ENCODE measurements at places on chromosomes 16 and 17.
A peak's percentile ranks its signal among the peaks of the same experiment; 100 is the strongest.

DNA sequence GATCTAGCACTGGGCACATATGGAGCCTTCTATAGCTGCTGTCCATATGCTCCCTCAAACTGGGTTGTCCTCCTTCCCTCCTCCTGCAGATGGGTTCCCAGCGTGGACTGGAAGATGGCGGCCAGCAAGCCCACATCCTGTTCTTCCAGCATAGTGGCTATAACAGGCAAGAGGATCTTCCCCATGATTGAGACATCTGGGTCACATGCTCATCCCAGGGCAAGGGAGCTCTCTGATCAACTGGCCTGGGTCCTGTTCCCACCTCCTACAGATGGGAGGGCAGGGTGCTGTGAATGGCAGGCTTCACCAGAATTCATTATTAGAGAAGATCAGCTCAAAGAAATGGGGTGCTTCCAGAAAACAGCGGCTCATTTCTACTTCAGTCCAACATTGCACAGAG is 210.2 kb downstream of the PARN start:
- peaks cover 14% of the 10 kb centered on the region for H3K36me3 ChIP-seq
- no peaks in the 10 kb centered on the region for H3K27me3 ChIP-seq
- no peaks in the 10 kb centered on the region for H3K4me1 ChIP-seq
- H3K27ac ChIP-seq = no peak overlapping the region

DNA sequence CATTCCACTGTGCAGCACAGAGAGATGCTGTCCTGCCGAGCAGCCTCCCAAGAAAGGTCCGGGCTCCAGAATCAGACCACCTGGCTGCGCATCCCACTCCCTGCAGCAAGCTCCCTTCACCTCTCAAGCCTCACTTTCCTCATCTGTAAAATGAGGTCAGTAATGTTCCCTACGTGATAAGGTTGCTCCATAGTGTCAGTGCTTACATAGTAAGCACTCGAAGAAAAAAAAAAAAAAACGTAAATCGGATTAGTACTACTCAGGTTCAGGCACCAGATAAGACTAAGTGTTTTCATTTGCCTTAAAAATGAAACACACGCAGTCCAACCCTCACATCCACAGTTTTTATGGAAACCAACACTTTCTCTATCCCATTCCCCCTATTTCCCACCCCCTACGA is 76.7 kb downstream of the CCT6B start:
- H3K27ac ChIP-seq = no peak overlapping the region
- peaks cover 25% of the 10 kb centered on the region for H3K4me1 ChIP-seq
- H3K4me3 ChIP-seq = no peak overlapping the region
- H3K27me3 ChIP-seq = peaks cover 31% of the 10 kb centered on the region

GRCh38 chr17:67558740-67559380 is 158.9 kb upstream of the NOL11 start:
- peaks cover 20% of the 10 kb centered on the region for H3K36me3 ChIP-seq
- H3K27ac ChIP-seq = peak overlapping the region; percentile 71
- no peaks in the 10 kb centered on the region for H3K27me3 ChIP-seq
- no peak for DNase-seq

DNA sequence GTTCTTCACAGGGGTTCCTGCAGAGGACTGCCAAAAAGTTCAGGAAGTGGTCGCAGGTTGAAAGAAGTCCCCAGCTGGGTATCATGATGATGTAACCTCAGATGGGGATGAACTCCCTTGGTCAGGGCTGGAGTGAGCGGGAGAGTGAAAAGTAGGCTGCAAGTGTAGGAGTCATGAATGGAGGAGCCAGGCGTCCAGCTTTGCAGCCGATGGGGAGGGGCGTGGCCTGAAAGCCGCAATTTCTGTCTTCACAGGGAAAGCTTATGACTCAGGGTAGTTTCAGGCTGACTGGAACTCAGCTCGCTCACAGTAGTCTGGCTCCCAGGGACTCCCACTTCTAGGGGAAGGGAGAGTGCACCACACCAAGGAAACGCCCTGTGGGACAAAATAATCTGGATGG is 70.0 kb upstream of the HS3ST3A1 start:
- H3K27me3 ChIP-seq = no peaks in the 10 kb centered on the region
- H3K27ac ChIP-seq = no peak overlapping the region
- H3K4me3 ChIP-seq = no peak overlapping the region
- peaks cover 4% of the 10 kb centered on the region for H3K36me3 ChIP-seq
- DNase-seq = peak; percentile 20

DNA sequence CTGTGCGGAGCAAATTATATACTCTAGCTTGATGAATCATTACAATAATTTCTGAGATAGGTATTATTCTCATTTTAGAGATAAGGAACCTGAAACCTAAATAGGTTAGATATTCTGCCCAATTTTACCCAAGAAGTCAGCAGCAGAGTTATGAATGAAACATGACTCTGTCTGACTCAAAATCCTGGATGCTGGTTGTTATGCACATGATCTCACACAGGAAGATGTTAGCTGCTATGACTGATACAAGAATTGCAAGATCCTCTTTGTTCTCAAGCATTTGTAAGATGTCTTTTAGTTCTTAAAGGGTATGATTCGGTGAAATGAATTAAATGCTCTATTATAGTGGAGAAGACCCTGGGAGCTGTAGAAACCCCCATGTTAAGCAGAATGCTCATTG is 447.8 kb downstream of the KIF2B start:
- H3K27me3 ChIP-seq = no peaks in the 10 kb centered on the region
- H3K4me1 ChIP-seq = peaks cover 12% of the 10 kb centered on the region
- no peak for DNase-seq
- no peak overlapping the region for H3K27ac ChIP-seq
- peaks cover 44% of the 10 kb centered on the region for H3K36me3 ChIP-seq
- no peak overlapping the region for H3K4me3 ChIP-seq

GRCh38 chr17:44827863-44828262 is 2.2 kb downstream of the GJC1 start:
- DNase-seq = no peak
- no peak overlapping the region for H3K27ac ChIP-seq
- H3K27me3 ChIP-seq = no peaks in the 10 kb centered on the region

DNA sequence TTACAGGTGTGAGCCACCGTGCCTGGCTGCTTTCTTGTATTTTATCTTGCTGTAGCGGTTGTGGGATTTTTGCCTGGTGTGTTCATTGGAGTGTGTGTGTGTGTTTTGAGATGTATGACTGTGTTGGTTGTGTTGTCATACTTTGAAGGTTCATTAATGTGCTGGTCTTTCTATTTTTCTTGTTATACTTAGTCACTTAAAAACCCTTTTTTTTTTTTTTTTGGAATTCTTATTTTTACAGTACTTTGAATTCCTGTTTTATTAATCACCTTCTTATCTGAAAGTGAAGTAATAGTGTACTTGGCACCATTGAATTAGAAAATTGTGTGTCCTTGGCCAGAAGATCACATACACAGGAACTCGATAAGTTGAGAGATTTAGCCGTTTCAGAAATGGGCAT is 30.2 kb downstream of the TENT4B start:
- H3K36me3 ChIP-seq = no peaks in the 10 kb centered on the region
- no peak overlapping the region for H3K27ac ChIP-seq
- DNase-seq = no peak
- no peaks in the 10 kb centered on the region for H3K27me3 ChIP-seq
- peaks cover 12% of the 10 kb centered on the region for H3K4me1 ChIP-seq

- no peak for DNase-seq
- H3K4me3 ChIP-seq = peak overlapping the region; percentile 12
- H3K27me3 ChIP-seq = no peaks in the 10 kb centered on the region
- peaks cover 10% of the 10 kb centered on the region for H3K36me3 ChIP-seq
These were observed 4.8 kb upstream of the SIRT7 start for GRCh38 chr17:81922566-81923301.

DNA sequence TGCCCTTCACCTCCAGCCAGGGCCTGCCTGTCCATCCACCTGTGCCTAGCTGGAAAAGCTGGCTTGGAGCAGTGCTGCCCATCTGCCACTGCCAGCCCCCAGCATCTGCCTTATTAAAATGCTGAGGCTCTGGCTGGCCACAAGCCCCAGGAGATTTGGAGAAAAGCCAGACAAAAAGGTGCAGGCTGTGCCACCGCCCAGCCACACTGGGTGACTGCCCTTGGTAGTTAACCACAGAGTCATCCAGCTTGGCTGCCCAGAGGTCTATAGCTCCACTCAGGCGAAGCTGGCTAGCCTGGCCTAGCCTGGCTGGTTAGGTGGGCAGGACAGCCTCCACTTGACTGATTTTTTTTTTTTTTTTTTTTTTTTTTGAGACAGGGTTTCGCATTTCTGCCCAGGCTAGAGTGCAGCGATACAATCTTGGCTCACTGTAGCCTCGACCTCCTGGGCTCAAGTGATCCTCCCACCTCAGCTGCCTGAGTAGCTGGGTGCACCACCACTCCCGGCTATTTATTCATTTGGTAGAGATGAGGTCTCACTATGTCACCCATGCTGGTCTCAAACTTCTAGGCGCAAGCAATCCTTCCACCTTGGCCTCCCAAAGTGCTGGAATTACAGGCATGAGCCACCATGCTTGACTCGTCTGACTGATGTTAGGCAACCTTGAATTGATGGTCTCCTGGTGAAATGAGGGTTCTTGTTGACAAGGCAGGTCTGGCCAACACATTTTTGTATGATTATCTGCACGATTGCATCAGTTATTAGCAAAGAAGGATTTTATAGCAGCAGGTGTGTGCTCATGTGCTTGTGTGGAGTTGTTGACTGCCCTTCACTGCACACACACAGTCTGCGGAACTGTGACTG is 103.8 kb downstream of the RAB11FIP4 start:
- peaks cover 80% of the 10 kb centered on the region for H3K4me1 ChIP-seq
- DNase-seq = no peak
- H3K4me3 ChIP-seq = no peak overlapping the region

- H3K4me3 ChIP-seq = no peak overlapping the region
- H3K27me3 ChIP-seq = no peaks in the 10 kb centered on the region
- H3K27ac ChIP-seq = no peak overlapping the region
- DNase-seq = no peak
These were observed 221.0 kb upstream of the HS3ST3A1 start for GRCh38 chr17:13822700-13823099.

- no peaks in the 10 kb centered on the region for H3K4me1 ChIP-seq
- H3K36me3 ChIP-seq = no peaks in the 10 kb centered on the region
- H3K27me3 ChIP-seq = peaks cover 6% of the 10 kb centered on the region
These were observed at the start of gene SLFN12L for GRCh38 chr17:35537601-35538141. TSS of gene SLFN12L (minus strand) at chr17:35537678. CDS start at chr17:35522364, 15,314 bp downstream.

- no peaks in the 10 kb centered on the region for H3K27me3 ChIP-seq
- H3K4me1 ChIP-seq = peaks cover 33% of the 10 kb centered on the region
- no peak overlapping the region for H3K4me3 ChIP-seq
These were observed 6.4 kb downstream of the CYB561 start for GRCh38 chr17:63439687-63440086.

GRCh38 chr17:1515640-1516387 is 598 bp downstream of the INPP5K start:
- no peaks in the 10 kb centered on the region for H3K27me3 ChIP-seq
- peak overlapping the region; percentile 97 for H3K27ac ChIP-seq
- peak; percentile 52 for DNase-seq
- peak overlapping the region; percentile 88 for H3K4me3 ChIP-seq

- peaks cover 26% of the 10 kb centered on the region for H3K4me1 ChIP-seq
- no peak overlapping the region for H3K4me3 ChIP-seq
- H3K27ac ChIP-seq = no peak overlapping the region
These were observed 5.6 kb downstream of the MMD start for GRCh38 chr17:55416000-55416399.

GRCh38 chr17:36697903-36698530 is 96.6 kb downstream of the MRM1 start:
- no peaks in the 10 kb centered on the region for H3K36me3 ChIP-seq
- no peak overlapping the region for H3K4me3 ChIP-seq
- peaks cover 33% of the 10 kb centered on the region for H3K27me3 ChIP-seq
- DNase-seq = peak; percentile 37
- no peak overlapping the region for H3K27ac ChIP-seq

DNA sequence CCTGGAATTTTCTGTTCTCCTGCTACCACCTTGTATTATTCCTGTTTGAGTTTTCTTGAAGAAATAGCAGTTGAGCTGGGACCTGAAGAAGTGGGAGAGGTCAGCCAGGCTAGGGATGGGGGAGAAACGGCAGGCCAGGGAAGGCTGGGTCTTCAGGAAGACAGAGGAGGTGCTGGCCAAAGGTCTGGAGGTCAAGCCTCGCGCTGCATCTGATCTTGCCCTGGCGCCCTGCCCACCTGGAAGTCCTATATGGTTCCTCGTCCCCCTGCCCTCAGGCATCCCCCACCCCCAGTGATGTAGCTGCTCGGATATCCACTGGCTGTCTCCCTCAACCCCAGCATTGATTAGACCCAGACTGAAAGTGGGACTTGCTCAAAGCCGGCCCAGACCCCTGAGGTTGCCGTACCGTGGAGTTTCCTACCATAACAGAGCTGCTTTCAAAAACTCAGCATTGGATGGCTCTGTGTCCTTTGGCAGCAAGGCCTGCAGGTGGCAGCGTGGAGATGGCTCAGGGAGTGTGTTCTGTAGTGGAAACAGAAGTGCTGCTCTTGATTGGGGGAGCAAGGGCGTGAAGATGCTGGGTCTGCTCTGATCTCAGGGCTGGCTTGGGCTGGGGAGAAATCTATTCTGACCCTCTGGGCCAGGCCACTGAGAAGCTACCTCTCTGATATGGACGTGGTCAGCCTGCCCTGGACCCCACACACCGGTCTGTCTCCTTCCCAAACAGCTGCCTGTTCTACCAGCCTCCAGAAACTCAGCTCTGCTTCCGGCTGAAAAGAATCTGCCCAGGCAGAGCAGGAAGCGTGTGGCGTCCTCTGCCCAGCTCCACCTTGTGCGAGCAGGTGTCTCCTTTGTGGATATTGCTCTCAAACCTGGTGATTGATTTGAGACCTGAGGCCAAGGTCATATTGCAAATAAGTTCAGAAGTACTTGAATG is 107.0 kb upstream of the CACNG5 start:
- H3K27ac ChIP-seq = peak overlapping the region; percentile 49
- DNase-seq = peak; percentile 79
- no peaks in the 10 kb centered on the region for H3K27me3 ChIP-seq
- no peak overlapping the region for H3K4me3 ChIP-seq

GRCh38 chr17:3501344-3501743 is 25.5 kb downstream of the ASPA start:
- H3K27me3 ChIP-seq = no peaks in the 10 kb centered on the region
- peak overlapping the region; percentile 27 for H3K27ac ChIP-seq
- peaks cover 16% of the 10 kb centered on the region for H3K36me3 ChIP-seq
- no peak overlapping the region for H3K4me3 ChIP-seq

DNA sequence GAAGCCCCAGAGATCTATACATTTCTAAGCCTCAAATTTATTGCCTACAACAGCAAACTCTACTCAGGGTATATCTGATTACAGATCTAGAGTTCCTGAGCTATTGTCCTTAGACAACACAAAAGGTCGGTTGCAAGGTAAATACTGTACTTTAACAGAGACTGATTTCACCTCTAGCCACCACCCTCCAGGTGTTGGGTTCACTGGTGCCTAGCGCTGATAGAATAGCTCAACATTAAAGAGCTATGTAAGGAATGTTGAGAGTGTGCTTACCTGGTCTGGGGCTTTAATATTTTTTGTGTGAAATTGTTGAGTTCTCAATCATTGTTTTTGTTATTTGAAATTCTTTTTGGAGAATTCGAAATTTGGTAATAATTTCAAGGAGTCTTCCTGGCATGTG is 277.0 kb upstream of the PSMD7 start:
- H3K4me3 ChIP-seq = no peak overlapping the region
- peaks cover 33% of the 10 kb centered on the region for H3K4me1 ChIP-seq
- no peak for DNase-seq
- H3K36me3 ChIP-seq = no peaks in the 10 kb centered on the region
- H3K27ac ChIP-seq = no peak overlapping the region

- no peak for DNase-seq
- H3K27ac ChIP-seq = peak overlapping the region; percentile 39
- no peak overlapping the region for H3K4me3 ChIP-seq
These were observed 82.3 kb upstream of the BCAR1 start for GRCh38 chr16:75333721-75334163.

- H3K36me3 ChIP-seq = peaks cover 3% of the 10 kb centered on the region
- no peak overlapping the region for H3K4me3 ChIP-seq
- peaks cover 5% of the 10 kb centered on the region for H3K4me1 ChIP-seq
- peaks cover 7% of the 10 kb centered on the region for H3K27me3 ChIP-seq
These were observed 3.6 kb downstream of the MAPK3 start for GRCh38 chr16:30119428-30119827.

- H3K4me1 ChIP-seq = peaks cover 2% of the 10 kb centered on the region
- H3K4me3 ChIP-seq = no peak overlapping the region
- no peak for DNase-seq
- no peaks in the 10 kb centered on the region for H3K27me3 ChIP-seq
These were observed 108.0 kb upstream of the GOT2 start for GRCh38 chr16:58842156-58842555.

All from WTC11 (cell line).